ENCODE measurements at places on chromosomes 6 and 20.
A peak's percentile ranks its signal among the peaks of the same experiment; 100 is the strongest.

- no peak for DNase-seq
These were observed 423.8 kb downstream of the TENT5A start for GRCh38 chr6:81328700-81329099.

DNA sequence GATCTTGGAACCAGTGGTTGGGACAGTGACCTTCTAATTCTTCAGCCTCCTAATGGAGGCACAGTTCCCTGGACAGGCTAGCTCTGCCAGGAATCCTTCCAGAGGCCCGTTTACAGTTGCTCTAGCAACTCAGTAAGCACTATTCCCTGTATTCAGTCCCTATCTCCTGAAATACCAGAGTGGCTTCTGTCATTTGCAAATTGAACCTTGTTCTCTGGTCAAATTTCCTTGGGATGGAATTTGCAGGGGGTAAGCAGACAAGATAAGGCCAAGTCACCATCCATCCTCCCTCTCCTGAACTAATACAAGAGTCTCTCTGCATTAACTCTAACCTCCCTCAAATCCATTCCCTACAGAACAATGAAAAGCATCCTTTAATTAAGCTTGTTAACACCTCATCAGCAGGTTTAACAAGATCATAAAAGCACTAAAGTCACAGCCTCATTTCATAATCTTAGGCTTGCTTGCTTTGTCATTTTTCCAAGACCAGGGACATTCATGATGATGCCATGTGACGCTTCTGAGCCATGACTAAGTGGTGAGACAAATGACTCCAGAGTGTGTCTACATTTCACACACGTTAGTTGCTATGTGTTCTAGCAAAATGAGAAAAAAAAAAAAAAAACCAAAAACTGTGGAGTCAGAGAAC, 37.1 kb downstream of the SLC22A23 start:
- no peak for DNase-seq

DNA sequence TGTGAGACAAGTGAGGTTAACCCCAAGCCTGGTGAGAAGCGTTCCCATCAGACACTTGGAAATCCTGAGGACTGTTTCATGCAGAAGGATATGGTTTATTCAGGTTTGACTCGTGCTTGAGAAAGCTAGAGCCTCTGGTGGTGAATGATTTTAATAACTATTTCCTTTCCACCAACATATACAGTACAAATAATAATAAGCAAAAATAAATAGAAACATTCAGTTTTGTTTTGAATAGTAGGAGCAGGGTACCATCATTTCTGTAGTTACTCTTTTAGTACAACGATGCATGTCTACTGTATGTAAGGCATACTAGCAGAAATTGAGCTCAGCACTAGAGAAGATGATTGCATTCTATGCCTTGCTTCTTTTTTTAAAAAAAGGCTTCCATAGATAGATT, 33.5 kb downstream of the PLG start:
- DNase-seq: no peak

- peak; percentile 2 for DNase-seq
These were observed 57.5 kb downstream of the SYNJ2 start for GRCh38 chr6:158039178-158039557.

GRCh38 chr20:26209171-26209941, 512.7 kb upstream of the ZNF337 start:
- peak; percentile 5 for DNase-seq
